Fibroblast of skin of right biceps (primary cell): ENCODE measurements at places on chromosomes 2 and 18.

DNA sequence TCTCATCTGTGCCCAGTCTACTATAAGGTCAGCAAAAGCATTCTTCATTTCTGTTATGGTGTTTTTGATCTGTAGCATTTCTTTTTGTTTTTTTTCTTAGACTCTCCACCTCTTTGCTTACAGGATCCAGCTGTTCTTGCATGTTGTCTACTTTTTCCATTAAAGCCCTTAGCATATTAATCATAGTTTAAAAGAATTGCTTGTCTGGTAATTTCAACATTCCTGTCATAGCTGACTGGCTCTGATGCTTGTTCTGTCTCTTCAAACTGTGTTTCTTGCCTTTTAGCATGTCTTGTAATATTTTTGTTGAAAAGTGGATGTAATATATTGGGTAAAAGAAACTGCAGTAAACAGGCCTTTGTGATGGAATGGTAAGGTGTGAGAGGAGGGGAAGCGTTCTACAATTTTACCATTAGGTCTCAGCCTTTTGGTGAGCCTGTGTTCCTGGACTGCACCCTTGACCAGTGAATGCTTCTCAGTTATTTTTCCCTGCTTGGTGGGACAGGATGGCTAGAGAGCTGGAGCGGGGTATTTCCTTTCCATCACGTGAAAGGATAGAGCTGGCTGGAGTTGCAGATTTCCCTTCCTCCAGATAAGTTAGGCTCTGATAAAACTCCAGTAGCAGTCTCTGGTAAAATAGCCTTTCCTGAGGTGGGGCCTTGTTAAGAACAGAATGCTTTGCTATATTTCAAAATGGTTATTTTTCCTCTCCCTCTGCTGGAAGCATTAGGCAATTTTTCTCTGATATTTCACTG lies 65.4 kb downstream of the PLA2R1 start:
- peak; percentile 60 for DNase-seq

GRCh38 chr2:73970141-73970803 lies 14.4 kb upstream of the TET3 start:
- DNase-seq, result no peak

DNA sequence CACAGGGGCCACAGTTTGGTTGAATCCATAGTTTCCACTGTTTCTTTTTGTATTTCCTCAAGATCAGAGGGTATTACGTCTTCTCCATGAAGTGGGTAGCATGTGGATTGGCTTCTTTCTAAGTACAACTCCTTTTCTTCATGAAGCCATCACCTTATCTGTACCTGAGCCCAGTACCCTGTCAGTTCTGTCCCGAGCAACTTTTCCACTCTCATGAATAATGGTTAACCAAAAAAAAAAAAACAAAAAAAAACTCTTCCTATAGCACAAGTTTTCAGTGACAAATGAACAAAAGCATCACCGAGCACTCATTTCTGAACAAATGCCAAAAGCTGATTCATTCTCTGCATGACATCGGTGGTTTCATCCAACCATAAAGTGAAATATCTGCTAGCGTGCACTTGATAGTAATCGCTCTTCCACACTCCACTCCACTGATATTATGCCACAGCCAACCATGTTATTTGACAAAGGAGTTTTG lies 53.0 kb upstream of the CCDC150 start:
- peak; percentile 91 for DNase-seq

- no peak for DNase-seq
Observed at GRCh38 chr18:35637227-35637626, 55.7 kb downstream of the GALNT1 start.

GRCh38 chr2:170377500-170378207 lies 199.7 kb downstream of the MYO3B start:
- DNase-seq, result no peak

DNA sequence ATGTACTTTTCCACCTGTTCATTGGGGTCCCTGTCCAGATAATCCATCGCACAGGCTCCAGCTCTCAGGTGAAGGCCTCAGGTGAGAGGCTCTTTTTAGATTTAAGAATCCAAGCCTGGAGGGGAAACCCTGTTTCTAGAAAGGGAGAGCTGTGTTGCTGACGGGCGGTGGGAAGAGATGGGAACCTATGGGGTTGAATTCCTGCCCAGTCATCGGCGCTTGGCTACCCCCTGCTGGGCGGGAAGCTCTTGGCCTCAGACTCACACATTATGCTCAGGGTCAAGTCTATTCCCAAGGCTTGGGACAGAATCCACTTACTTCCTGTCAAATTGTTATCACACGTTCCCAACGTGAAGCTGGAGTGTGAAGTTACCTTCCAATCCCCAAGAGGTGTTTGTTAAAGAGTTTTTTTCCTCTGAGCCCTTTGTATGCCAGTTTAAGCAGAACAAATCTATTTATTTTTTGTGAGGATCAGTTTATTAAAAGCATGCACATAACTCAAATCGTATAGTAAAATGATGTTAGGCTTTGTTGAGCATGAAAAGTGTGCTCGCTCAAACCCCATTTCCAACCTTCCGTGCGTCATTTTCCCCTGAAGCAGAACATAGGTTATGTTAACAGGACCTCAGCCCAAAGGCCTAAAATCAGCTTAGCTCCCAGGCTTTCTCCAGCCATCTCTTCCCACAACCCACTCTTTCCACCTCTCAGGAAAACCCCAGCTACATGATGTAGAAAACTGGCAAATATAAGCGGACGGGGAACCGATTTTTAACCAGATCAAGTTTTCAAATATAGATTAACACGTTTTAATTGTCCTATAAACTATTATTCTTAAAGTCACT lies 181.7 kb upstream of the ETAA1 start:
- peak; percentile 69 for DNase-seq

GRCh38 chr2:222433332-222434173 lies 9.2 kb downstream of the SGPP2 start:
- DNase-seq, result no peak

DNA sequence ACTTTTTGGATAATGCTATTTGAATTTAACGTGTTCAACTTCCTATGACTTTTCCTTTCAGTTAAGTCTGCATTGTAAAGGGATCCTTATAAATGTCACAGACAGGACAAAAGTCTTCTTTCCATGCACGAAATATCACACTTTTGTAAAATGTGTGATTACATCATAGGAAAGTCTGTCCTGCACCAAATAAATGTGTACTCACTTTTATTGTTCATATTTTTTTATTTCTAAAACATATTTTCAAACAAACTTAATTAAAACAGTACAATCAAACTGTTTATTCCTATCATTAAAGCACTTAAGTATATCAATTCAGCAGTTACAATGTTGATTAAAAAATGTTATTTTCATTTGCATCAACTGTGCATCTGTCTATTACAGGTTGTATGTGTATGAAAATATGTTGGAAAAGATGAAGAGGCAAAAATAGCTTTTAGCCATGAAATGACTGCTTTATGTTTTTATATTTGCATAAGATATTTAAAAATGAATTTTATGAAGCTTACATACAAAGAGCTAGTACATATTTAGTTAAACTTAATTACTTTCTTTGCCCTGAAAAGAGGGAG lies 105.6 kb downstream of the CSRNP3 start:
- no peak for DNase-seq

GRCh38 chr2:139059617-139060016 lies 279.4 kb upstream of the NXPH2 start:
- DNase-seq, result no peak

GRCh38 chr2:192940767-192941166 lies 746.0 kb upstream of the TMEFF2 start:
- DNase-seq, result no peak

GRCh38 chr2:39118786-39119499 lies 1.9 kb downstream of the SOS1 start:
- DNase-seq, result peak; percentile 10

DNA sequence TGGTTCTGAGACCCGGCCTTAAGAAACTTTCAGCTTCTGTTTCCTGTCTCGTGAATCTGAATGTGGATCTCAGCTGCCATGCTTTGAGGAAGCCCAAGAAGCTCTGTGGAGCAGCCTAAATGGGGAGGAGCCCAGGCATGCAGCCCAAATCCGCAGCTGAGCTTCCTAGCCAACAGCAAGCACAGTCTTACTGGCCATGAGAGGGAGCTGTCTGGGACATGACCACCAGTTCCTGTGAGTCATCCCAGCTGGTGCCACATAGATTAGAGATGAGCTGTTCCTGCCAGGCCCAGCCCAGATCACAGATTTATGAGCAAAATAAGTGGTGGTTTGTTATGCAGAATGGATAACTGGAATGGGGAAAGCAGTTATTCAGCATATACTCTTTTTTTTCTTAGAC lies 224.4 kb upstream of the APCDD1 start:
- DNase-seq, result peak; percentile 91

GRCh38 chr2:217711188-217711587 lies 291.6 kb downstream of the TNS1 start:
- peak; percentile 79 for DNase-seq

DNA sequence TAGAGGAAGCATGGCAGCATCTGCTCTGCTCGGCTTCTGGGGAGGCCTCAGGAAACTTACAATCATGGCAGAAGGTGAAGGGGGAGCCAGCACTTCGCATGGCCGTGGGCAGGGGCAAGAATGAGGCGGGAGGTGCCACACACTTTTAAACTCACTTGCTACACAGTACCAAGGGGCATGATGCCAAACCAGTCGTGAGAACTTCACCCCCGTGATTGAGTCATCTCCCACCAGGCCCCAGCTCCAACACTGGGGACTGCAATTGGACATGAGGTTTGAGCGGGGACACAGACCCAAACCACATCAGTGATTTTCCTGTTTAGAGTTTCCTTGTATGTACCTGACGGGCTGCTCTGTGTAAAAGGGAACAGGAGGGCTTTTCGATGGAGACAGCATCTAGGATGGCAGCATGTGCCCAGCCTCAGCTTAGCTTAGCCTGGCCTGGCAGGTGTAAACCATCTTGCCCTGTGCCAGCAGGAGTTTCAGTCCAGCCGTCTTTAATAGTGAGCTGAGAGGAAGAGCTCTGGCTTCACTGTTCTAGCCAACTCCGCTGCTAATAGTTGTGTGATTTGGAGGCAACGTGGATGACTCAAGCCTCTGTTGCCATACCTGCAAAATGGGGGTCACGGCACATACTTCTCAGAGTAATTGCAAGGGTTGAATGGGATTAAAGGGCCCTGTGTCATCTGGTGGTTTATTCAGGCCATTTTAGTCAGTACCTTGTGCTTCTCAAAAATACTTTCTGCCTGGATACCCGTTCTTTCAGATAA lies 101.8 kb downstream of the ASAP2 start:
- DNase-seq, result peak; percentile 27

DNA sequence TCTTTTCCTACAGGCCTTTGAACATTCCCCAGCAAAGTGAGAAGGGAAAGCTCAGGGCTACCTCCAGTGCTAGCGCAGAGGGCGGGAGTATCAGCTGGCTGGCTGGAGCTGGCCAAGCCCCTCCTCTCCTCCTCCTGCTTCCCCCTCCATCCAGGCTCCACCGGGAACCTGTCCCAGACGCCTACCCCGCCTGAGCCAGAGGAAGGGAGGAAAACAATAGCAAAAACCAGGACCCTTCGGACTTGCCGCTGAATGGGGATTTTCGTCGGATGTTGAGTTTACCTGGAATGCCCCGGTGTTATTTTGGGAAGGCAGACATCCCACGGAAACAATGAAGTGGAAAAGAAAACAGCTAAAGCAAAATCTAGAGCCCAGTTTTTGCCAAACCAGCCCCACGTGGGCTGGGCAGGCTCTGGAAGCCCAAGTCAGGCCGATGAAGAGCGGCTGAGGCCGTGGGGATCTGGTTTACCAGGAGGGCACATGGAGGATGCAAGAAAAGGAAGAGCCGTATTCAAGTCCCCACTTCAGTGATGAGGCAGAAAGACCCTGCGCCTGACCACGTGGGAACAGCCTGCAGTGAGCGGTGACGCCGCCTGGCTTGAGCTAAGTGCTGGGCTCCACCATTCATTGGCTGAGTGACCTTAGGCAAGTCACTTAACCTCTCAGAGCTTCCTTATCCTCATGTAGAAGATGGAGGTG lies 100.4 kb upstream of the LCLAT1 start:
- no peak for DNase-seq

GRCh38 chr2:10924441-10924840 lies 12.7 kb downstream of the KCNF1 start:
- no peak for DNase-seq

GRCh38 chr2:102895376-102895775 lies 133.5 kb downstream of the TMEM182 start:
- DNase-seq, result no peak

DNA sequence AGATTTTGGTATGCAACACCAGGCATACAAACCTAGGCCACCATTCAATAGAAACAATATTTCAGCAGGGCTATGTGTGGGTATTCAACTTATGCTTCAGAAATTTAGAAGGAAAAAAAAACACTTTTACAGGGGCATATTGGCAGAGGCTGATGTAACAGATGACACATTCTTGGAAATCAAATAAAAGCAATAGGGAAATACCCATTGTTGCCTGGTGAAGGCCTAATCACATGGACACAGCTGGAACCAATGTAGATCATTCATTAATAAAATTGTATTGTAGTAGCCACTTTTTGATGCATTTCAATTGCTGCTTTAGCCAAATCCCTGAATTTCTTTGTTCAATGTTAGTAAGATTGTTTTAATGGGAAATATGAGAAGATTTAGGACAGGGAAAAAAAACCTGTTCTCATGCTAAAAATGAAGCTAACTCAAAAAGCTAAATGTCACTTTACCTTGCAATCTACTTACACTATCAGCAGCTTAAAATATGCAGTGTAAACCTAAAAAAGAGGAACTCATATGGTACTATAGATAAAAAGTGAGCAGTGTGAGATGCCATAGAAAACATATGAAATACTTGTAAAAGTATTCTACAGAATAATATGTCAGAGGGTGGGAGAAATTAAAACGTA lies 289.4 kb downstream of the ZEB2 start:
- DNase-seq, result peak; percentile 37

DNA sequence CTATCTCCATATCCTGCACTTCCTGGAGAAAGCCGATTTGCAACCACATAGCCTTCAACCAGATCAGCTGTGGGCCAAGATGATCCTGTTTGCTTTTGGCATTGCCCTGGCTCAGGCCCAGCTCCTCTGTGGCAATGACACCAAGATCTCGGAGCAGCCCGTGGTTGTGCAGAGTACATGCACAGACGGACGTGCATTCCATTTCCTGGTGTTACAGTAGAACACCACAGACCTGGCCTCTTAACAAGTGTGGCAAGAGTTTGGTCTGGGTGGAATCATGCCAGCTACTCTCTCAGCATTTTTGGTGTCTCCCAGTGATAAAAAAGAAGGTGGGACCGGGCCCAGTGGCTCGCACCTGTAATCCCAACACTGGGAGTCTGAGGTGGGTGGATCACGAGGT lies 20.0 kb downstream of the MALT1 start:
- peak; percentile 16 for DNase-seq

DNA sequence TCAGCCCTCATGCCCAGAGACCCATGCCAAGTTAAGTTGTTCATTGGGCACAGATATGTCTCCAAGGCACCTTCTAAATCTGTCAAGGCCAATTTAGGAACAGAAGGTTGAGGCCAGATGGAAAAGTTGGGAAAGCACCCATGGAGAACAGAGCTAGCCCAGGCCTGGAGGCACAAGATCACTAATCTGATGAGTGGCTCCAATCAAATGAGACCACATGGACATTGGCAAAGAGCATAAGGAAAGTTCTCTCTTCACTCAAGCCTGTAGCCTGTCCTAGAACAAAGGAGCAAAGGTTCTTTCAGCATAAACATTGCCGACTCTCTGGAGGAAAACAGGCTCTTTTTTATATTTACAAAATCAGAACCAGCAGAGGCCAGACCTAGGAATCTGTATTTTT lies 154.8 kb downstream of the RNF152 start:
- no peak for DNase-seq
